ENCODE measurements at places on chromosomes 7 and 10.

DNA sequence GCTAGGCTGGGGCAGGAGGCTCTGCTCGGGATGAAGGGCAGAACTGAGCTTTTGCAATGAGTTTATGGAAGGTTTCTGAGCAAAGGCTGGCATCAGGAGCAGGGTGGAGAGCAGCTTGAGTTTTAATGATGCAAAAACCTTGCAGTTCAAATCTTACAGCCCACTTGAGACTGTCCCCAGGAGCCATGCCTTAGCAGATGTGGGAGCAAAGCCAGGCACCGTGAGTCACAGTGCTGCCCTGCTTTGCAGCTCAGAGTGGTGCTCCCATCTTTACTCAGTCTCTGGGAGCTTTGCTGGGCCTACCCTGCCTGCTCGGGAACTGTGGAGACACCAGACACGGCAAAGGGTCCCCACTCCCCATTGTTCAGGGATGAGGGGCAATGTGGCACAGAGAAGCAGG, 122.4 kb upstream of the NPS start:
- DNase-seq: no peak

DNA sequence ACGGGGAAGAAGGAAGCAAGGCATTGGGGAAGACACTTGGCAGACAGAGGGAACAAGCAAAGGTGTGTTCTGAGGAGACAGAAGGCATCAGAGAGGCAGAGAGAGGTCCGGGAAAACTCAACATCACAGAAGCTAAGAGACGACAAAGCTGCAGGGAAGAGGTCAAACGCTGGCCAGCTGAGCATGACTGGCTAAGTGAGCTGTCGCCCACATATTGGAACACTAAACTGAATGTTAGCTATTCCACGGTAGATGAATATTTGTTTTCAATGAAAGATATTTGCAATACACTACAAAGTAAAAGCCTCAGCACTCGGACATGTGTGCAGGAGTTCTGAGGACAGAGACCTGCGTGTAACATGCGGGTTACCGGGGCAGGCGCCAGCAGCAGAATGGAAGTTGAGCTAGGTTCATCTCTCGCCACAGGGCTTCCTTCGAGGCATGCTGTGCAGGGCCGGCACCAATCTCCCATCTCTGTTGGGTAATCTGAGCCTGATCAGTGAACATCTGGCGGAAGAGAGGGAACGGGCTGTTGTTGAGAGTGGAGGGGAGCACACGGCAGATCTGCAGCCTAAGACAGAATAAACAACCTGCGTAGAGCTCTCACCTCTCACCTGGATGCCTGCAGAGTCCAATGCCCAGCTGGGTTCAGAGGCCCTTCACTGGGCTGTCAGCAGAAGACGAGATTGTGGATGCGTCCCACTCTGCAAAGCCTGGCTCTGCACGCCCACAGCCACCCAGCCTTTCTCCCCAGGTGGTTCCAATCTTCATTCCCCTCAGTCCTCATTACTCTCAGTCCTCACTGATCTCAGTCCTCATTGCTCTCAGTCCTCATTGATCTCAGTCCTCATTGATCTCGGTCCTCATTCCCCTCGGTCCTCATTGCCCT, 35.9 kb downstream of the INSIG1 start:
- DNase-seq: no peak

DNA sequence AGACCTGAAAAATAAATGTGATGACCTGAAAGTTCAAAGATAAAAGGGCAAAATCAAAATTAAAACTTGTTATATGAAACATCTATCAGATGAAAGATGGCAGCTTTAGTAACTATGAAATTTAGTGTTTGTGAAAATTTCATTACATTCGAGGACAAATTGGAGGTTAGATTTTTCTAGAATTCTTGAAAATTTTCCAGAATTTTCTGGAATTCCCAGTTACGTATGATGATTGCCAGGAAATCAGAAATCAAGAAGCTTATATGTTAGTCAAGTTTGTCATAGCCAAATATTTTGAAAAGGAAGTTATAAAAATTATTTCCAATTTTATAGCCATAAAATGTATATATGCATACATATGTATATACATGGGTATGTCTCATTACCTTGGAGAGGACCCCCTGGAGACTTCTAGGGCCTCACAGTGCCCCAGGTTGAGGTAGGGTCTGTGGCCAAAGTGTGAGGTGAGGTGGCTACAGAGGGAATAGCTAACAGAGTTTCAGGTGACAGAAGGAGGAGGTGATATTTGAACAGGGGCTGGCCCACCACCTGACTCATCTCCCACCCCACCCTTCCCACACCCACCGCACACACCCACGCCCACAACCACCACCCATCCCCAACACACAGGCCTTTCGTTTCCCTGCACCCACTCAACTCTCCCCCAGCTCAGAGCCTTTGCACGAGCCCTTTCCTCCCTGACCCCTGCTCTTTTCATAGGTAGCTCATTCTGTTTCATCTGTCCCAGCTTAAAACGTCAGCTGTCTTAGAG, 21.5 kb downstream of the C10orf105 start:
- peak; percentile 50 for DNase-seq

- DNase-seq: no peak
Observed at GRCh38 chr7:88700725-88701124, 58.8 kb upstream of the ZNF804B start.

- no peak for DNase-seq
Observed at GRCh38 chr7:2438186-2438585, 34.8 kb downstream of the CHST12 start.

DNA sequence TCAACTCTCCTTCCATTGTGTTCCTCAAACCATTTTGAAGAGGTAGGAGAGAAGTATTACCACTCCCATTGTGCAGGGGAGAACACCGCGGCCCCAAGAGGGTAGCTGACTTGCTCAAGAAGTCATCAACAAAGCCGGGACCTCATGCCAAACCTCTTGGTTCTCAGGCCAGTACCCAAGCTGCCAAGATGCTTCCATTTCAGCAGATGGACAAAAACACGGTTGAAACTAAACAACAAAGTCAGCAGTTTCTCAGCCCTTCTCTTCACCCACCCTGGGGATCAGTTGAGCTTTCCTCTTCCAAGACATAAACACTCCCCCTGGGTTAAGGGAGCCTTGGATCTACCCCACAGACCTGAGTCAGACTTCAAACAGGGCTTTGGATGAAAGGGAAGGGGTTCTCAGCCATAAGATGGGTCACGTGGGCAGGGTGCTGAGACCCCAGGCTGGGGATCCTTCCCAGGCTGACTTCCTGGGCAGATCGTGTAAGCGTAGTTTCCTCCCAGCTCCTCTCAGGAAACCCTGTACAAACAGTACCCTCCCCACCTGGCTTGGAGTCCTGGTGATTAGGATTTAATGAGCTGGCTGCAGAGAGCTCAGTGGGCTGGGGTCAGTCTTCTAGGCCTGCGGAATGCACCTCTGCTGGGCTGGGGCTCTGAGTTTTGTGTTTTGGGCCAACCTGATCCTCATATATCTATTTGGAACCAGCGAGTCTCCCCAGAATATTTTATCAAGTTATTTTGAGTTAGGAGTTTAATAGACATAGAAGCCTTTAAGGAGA, 27.3 kb downstream of the EMX2 start:
- DNase-seq: no peak

DNA sequence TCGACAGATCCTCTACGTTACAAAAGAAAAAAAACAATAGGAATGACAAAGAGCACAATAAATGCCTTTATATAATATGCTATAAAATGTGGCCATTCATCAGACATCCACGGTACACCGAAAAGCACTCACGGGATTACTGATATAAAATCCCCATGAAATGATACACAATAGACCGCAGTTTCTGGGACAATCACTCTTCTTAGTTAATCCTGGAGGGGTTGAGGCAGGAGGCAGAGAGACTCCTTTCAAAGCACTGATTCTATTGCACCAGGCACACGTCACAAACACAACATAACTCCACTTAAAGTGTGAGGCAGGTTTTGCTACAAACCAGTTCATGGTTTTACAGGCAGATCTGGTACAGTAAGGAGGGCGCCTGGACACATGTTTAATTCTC, 113.8 kb downstream of the FGFR2 start:
- DNase-seq: no peak

DNA sequence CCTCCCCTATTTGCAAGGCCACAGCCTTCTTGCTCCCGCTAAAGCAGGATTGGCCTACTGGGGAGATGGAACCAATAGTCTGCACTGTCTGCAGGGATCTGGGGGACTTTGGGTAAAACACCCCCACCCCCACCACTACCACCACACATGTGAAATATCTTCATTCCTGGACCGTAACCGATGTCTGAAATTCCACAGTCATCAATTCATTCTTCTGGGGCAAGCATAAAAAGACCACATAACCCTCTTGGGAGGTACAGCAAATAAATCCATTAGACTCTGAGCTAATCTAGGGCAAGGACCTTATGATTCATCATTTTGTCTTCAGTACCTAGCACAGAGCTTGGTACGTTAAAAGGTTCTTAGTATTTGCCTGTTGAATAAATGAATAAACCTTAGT, 307.8 kb downstream of the GPAM start:
- no peak for DNase-seq

DNA sequence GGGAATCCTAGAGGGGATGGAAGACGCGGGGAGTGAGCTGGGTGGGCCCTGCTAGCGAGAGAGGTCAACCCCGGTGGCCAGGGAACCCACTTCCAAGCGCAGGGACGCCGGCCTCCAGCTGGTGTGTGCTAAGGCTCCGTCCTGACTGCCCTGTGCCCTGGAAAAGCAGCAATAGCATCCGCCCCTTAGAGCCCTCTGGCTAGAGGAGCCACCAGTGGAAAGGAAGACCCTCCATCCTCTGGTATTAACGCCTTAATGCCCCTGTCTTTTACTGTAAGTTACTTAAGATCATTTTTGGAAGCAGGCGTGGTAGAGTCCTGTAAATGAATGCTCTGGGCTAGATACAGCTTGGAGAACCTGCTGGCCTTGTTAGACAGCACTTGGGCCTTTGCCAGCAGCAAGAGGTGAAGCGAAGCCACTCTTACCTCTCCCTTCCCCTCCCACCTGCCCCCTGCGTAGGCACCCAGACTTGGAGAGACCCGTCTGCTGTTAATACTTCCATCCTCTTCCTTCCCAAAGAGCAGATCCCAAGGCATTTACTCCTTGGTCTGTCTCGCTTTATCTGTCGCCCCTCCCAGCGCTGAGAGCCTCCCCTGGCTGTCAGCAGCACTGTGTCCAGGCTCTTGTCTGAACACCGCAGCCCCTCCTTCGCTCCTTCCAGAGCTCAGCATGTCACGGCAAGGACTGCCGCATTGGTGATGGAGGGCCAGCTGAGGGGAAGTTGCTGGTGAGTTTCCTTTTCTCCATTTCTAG, 4.6 kb downstream of the REPIN1 start:
- DNase-seq: no peak

DNA sequence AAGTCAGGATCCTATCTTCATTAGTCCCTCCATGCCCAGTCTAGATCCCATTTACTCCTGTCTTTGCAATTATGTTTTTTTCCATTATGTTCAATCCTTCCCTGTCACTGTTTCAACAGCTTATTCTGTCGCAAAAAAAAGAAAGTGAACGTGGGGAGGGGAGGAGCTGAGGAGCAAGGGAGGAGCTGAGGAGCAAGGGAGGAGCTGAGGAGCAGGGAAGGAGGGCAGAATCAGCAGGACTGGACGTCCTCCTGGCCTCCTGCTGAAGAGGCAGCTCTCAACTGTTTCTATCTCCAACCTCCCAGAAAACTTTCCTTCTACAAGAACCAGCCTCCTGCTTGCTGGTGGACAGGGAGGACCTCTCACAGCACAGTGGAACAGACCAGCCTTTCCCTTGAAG, 26.0 kb downstream of the LARP4B start:
- DNase-seq: no peak

DNA sequence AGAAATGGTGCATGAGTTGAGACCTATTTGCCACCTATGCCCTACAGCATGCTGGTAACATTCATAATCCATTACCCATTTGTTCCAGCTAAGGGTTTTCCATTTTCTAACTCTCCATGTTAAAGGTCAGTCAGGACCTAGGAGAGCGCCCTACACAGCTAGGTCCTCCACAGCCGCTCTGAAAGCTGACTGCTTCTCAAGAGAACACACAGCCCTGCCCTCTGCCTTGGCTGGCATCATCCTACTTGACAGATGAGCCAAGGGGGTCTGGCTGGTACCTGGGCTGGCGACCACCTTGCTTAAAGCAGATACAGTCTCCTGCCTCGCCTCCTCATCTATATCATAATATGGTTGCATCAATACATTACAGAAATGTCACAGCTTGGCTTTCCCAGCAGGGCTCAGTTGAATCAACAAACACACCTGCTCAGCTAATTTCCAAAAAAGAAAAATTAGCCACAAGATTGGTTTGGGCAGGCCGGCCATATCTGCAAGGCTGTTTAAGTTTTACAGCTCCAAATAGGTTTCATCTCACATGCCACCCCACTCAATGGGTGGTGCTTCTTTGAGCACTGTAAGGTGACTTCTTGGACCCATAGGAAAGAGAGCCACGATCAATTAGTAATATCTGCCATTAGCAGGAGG, 17.3 kb downstream of the TLL2 start:
- no peak for DNase-seq

- no peak for DNase-seq
Observed at GRCh38 chr7:23347033-23347681, 48.0 kb downstream of the MALSU1 start.

DNA sequence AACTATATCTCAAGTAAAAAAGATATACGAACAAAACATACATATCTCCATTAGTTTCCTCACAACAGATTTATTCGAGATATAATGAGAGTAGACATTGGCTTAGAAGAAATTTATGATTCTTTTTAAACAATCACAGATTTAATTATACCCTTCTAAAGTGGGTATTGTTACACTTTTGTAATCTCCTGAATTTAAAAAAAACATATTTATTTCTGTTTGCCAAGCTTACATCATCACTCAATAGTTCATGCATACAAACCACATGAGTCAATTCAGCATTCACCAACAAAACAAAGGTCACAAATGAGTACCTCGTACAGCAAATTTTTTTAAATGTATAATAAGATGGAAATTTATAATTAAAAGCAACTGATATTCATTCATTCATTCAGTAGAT, 17.6 kb downstream of the LRRN3 start:
- no peak for DNase-seq

DNA sequence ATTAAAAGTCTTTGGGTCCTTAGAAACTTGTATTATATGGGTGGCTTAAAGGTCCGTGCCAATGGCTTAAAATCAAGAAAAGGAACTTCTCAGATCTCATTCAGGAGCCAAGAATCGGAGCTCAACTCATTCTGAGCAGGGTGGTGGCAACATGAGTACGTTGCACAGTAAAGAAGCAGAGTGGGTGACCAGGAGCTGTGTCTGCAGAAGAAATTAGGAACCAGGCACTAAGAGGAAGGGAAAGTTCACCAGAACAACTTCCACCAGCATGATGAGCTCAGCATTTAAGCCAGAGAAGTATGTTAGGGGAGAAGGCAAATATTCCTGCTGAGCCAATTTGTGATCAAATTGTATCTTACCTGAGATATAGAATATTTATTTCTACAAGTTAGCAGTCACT, 236.0 kb upstream of the NRP1 start:
- DNase-seq: no peak

DNA sequence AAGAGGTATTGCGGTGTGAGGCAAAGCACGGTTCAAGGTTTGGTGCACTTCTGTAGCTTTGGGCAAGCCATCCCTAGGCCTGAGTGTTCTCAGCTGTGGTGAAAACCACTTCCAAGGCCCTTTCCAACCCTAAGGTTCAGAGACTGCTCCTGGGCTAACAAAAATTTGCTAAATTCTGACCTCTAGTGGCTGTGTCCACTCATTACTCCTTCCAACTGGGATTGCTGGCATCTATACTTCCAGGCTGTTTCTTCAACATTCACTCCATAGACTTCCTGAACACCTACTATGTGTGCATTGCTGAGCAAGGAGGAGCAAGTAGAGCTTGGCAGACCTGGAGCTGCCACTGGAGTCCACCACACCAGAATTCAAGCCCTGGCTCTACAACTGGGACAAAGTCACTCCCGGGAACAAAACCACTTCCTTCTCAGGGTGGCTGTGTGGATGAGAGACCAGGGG, 29.3 kb upstream of the SH3PXD2A start:
- peak; percentile 32 for DNase-seq
